ENCODE measurements at places on chromosomes 1 and 21. TPM values are rescaled to one million over a fixed set of nuclear protein-coding genes. Genes with fewer than 3 reads are reported as not detected.

RGS4 gene
- total RNA-seq: 272 TPM

HFM1 gene
- 0.33 TPM for total RNA-seq

PKLR gene
- total RNA-seq: not detected

RGL1 gene
- total RNA-seq: 6.0 TPM

ZBTB21 gene
- total RNA-seq: 6.2 TPM

WNT2B gene
- 44.4 TPM for total RNA-seq

GBP3 gene
- 9.8 TPM for total RNA-seq

OR6K3 gene
- total RNA-seq: not detected

LINGO4 gene
- total RNA-seq: not detected

TFF1 gene
- 0.49 TPM for total RNA-seq

PRAMEF27 gene
- not detected for total RNA-seq

SPOCD1 gene
- total RNA-seq: 24.7 TPM

MRAP gene
- total RNA-seq: not detected

RRP1B gene
- total RNA-seq: 38.9 TPM

RAB7B gene
- total RNA-seq: 0.33 TPM

LAX1 gene
- total RNA-seq: not detected

OR2T33 gene
- 0.13 TPM for total RNA-seq

PIK3CD gene
- total RNA-seq: 32.4 TPM

PADI2 gene
- total RNA-seq: 9.3 TPM

C4BPB gene
- total RNA-seq: not detected

MFSD2A gene
- 9.0 TPM for total RNA-seq

ZNF593OS gene
- total RNA-seq: not detected

UBXN10 gene
- total RNA-seq: under 0.01 TPM

TMOD4 gene
- 0.63 TPM for total RNA-seq

S100A10 gene
- 286 TPM for total RNA-seq

C1orf50 gene
- 4.1 TPM for total RNA-seq

BSND gene
- total RNA-seq: not detected

SPRR2B gene
- not detected for total RNA-seq

C1orf141 gene
- total RNA-seq: not detected

SYT6 gene
- 0.13 TPM for total RNA-seq

LCE6A gene
- total RNA-seq: not detected

AMY2A gene
- not detected for total RNA-seq

OR2M3 gene
- not detected for total RNA-seq

TGFB2 gene
- total RNA-seq: 94.8 TPM

FAM167B gene
- total RNA-seq: 0.63 TPM

RHD gene
- total RNA-seq: not detected

PHC2 gene
- total RNA-seq: 254 TPM

SLC44A5 gene
- total RNA-seq: 2.5 TPM

MXRA8 gene
- 651 TPM for total RNA-seq

TMEM269 gene
- total RNA-seq: 0.25 TPM

PTPRU gene
- total RNA-seq: 27.5 TPM

CLCA1 gene
- total RNA-seq: not detected

MARK1 gene
- 3.7 TPM for total RNA-seq

CSMD2 gene
- 0.13 TPM for total RNA-seq

SLC30A10 gene
- under 0.01 TPM for total RNA-seq

CCDC30 gene
- total RNA-seq: 0.49 TPM

SORT1 gene
- total RNA-seq: 37.2 TPM

ADAMTS1 gene
- 28.4 TPM for total RNA-seq

GRHL3 gene
- total RNA-seq: 1.5 TPM

ERO1B gene
- total RNA-seq: 3.0 TPM
